ENCODE measurements at places on chromosomes 16 and 17.

GRCh38 chr17:29835435-29836351, 94.3 kb downstream of the SSH2 start:
- no peak overlapping the region for H3K4me3 ChIP-seq
- H3K36me3 ChIP-seq: no peaks in the 10 kb centered on the region
- H3K27ac ChIP-seq: no peak overlapping the region
- peaks cover 2% of the 10 kb centered on the region for H3K4me1 ChIP-seq

GRCh38 chr16:21253470-21253869, 20.0 kb downstream of the ANKS4B start:
- H3K4me3 ChIP-seq: no peak overlapping the region
- H3K27me3 ChIP-seq: peaks cover 51% of the 10 kb centered on the region
- no peaks in the 10 kb centered on the region for H3K4me1 ChIP-seq

DNA sequence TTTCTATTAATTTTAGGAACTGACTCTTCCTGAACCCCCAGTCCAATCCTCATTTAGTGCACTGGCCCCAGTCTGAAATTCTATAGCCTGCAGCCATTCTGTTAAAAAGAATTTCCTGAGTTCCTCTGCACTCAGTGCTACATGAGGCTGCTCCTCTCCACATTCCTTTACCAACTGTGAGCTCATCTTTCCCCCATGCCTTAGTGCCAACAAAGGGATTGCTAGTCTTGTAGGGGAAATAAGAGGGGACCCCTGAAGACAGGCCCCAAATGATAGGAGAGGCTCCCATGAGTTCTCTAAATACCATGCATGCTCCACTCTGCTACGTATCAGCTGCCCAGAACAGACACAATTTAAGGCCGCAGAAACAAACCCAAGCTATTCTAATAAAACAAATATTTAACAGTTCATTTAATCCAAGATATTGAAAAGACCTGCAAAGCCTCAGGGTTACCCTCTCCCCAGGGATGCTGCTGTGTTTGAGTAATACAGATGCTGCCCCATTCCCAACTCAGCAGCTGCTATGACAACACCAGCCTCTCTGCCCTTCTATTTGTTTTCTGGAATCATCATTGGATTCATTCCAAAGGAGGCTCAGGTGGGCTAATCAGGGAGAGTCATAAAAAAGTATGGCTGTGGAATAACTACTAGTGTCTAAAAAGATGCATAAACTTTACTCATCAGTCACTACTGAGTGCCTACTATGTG, 228.5 kb downstream of the TOX3 start:
- DNase-seq: no peak
- no peaks in the 10 kb centered on the region for H3K36me3 ChIP-seq
- H3K4me1 ChIP-seq: no peaks in the 10 kb centered on the region
- no peaks in the 10 kb centered on the region for H3K27me3 ChIP-seq
- no peak overlapping the region for H3K4me3 ChIP-seq

DNA sequence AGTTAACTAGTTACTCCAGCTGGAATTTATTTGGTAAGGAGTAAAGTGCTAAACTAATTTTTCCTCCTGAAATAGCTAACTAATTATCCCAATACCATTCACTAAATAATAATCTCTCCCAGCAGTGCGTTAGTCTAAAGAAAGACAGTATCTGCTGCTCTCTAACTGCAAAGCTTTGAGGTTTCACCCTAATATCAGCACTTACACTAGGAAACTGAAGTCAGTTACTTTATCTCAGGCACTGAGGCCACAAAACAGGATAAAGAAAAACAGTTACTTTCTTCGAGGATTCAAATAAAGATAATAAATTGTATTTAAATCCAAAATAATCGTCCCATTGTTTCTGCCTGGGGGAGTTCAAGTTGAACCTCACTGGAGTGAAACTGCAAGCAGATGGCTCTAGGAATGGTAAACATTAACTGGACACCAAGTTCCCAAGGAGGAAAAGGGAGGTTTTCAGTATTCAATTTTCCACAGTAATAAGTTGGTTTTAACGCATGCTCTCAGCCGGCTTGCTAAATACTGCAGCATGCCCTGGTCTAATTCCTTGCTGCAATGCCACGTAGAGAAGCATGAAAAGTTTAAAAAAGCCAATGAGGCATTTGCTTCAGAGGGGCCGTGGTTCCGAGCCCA, 20.0 kb upstream of the FOXJ1 start:
- no peaks in the 10 kb centered on the region for H3K27me3 ChIP-seq
- H3K4me3 ChIP-seq: no peak overlapping the region
- no peaks in the 10 kb centered on the region for H3K36me3 ChIP-seq
- peak; percentile 40 for DNase-seq
- no peaks in the 10 kb centered on the region for H3K4me1 ChIP-seq

- H3K4me1 ChIP-seq: peaks cover 14% of the 10 kb centered on the region
- H3K4me3 ChIP-seq: no peak overlapping the region
- DNase-seq: no peak
- no peaks in the 10 kb centered on the region for H3K27me3 ChIP-seq
- H3K36me3 ChIP-seq: peaks cover 6% of the 10 kb centered on the region
Observed at GRCh38 chr16:3665508-3665907, 11.0 kb downstream of the DNASE1 start.

GRCh38 chr17:48489781-48490180, 41.0 kb downstream of the HOXB1 start:
- H3K27ac ChIP-seq: peak overlapping the region; percentile 15
- peaks cover 29% of the 10 kb centered on the region for H3K4me1 ChIP-seq
- H3K4me3 ChIP-seq: no peak overlapping the region
- H3K27me3 ChIP-seq: no peaks in the 10 kb centered on the region
- DNase-seq: no peak

DNA sequence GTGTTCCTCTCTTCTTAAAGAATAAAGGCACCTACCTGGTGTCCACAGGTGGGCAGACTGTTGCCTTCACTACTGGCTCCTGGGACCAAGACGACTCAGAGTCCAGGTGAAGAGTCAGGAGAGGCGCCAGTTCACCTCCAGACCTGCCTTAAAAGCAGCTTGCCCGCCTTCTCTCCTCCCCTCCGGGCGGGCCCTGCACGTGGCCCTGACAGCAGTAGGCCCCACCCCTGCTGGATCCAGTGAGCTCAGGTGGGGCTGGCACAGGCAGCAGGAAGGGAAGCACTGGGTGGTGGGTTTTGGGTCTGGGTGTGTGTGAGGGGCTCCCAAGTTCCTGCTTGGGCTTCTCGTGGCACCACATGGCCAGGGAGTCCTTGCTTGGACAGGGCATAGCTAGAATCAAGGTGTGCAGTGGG, at the start of gene TNS4:
Gene TNS4, minus strand, starts transcription at position 125 of the 413 bp plus-strand sequence. CDS start 5,198 bp downstream, outside the sequence.
- DNase-seq: no peak
- no peaks in the 10 kb centered on the region for H3K4me1 ChIP-seq
- no peaks in the 10 kb centered on the region for H3K27me3 ChIP-seq
- no peak within 1 kb of the TSS for H3K27ac ChIP-seq
- no peaks in the 10 kb centered on the region for H3K36me3 ChIP-seq

Measured in natural killer cell treated with Interleukin-12 subunit alpha and Interleukin-12 subunit beta and Interleukin-15 and Interleukin-18, amount 100 ng/mL, for 72 hours (primary cell).